ENCODE measurements at places on chromosomes 11 and 22. TPM values are rescaled to one million over a fixed set of nuclear protein-coding genes. Genes with fewer than 3 reads are reported as not detected.

DNA sequence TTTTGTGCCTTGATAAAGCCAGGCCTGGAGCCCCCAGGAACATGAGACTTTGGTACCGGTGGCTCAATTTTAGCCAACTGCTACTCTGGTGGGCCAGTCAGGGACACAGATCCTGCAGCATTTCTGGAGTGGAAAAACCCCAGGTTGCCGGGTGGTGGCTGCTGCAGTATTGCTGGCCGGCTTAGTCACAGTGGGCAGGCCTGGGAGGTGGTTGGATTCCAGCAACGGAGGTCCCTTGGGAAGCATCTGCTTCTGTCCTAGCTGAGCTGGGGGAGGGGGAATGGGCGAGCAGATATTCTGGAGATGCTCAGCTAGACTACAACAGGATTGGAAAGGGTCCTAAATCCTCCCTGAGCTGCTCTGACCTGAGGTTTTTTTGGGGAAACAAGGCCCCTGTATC, 31.6 kb upstream of the ACCSL start:
- DNase-seq, result no peak

- no peak for DNase-seq
Measured at GRCh38 chr11:60230681-60231080, 12.3 kb downstream of the MS4A4E start.

DNA sequence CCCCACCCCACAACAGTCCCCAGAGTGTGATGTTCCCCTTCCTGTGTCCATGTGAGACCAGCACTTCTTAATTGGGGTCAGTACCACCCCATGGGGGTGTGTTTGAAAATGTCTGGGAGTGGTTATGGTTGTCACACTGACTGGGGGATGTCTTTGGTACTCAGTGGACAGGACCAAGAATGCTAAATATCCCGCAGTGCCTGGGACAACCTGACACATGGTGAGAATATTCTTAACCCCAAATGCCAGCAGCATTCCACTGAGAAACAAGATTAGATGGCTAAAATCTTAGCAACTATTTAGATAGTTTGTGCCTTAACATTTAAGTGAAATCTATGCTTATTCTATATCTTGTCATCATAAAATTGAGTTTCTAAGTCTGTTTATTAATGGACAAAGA, 177.5 kb upstream of the ZBED5 start:
- DNase-seq, result no peak

DNA sequence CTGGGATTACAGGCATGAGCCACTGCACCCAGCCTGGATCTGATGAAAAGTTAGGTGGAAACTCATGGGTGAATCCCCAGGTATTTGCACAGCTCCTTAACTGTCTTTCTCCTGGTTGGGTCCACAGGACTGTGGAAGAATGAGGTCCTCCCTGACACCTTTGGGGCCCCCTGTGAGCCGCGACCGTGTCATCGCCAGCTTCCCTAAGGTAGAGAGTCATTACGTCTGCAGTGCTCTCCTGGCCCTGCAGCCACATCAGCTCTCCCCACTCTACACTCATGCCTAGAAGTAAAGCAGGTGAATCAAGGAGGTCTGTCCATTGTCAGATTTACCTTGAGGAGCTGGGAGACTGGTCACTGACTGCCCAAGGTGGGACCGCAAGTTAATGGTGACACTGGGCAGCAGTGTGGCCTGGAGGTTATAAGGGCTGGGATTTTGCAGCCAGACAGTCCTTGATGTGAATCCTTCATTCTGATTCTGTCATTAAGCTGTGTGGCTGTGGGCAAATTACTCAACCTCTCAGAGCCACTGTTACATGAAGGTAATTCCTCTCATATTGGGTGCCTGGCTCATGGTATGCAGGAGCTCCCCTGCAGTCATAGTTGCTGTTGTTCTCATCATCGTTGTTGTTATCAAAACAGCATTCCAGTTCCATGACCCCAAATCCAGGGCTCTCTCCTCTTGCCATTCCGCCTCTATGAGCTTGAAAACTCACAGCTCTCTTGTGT, 1.4 kb downstream of the RAB36 start:
- DNase-seq, result no peak

DNA sequence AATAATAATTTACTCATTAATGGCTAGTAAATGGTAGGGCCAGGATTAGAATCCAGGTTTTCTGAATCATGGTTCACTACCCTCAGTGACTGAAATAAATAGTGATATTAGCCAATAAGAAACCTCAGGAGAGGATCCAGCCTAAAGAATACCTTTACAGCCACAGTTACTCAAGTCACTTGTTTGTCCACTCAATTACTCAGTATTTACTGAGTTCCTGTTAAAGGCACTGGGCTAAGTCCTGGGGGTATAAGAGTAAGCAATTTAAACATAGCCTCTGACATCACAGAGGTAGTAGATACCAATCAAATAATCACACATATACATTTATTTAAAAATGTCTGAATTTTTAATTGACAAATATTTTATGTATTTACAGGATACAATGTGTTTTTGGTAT, 56.8 kb upstream of the GAB2 start:
- no peak for DNase-seq

Gene STK33
- not detected for polyA plus RNA-seq

All from CD4-positive, alpha-beta memory T cell (primary cell).